ENCODE measurements at places on chromosomes 4 and X.

- no peak for DNase-seq
Measured at GRCh38 chr4:55079451-55080173, 45.8 kb downstream of the KDR start.

DNA sequence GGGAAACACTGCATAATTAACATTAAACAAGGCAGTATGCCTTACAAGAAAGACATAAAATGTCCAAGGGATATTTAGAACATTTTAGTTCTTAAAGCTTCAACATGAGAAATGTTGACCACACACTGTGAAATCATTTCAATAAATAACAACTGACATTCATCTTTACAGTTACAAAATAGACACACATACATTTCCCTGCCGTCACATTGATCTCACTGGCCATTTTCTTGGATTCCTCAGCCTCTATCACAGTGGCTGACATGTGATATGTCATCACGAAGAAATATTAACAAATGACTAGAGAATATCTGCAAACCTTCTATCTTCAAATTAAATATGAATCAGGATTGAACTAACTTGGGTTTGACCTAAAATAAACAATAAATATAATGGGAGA is 1.9 kb downstream of the CXCL2 start:
- no peak for DNase-seq

DNA sequence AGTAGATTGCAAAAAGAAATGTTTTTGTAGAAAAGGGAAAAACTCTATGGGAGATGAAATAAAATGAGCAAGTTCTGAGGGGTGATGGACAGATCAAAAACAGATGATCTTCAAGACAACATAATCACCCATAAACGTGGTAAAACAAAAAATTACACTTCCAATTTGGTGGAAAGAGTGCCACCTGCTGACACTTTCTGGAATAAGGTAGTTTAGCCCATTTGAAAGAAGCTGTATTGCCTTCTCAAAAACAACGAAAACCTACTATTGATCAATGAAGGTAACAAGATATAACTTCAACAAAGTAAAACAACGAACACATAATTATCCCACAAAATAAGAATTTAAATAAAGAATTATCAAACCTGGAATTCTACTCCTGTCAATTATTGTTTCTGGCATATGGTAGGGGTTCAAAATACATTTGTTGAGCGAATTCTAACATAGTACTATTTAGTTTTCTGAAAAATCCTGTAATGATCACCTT is 2.5 kb downstream of the COQ2 start:
- peak; percentile 51 for DNase-seq

- no peak for DNase-seq
Measured at GRCh38 chrX:135421932-135422809, at the start of gene SMIM10L2A. TSS of gene SMIM10L2A (plus strand) at chrX:135421944. CDS start at chrX:135422132, 188 bp downstream.

GRCh38 chrX:22300130-22300529 is 27.4 kb downstream of the CBLL2 start:
- DNase-seq: no peak

DNA sequence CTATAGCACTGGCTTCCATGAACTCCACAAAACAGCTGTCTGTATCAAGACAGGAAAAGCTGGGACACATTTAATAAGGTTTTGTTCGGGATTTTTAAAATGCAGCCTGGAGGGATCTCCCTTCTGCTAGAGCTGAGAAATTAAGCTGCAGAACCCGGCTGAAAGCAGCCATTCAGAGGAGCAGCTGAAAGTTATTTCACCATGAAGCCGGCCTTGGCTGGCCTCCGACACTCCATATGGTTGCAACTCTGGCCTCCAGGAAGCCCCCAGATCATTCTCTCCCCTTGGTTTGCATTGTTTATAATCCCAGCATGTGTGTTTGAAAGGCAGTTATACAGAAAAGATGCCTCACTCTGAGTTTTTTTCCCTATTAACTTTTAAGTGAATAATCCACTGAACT is 239.4 kb downstream of the SPATA18 start:
- DNase-seq: no peak

GRCh38 chr4:41992967-41993857 is 2.9 kb downstream of the SLC30A9 start:
- no peak for DNase-seq

DNA sequence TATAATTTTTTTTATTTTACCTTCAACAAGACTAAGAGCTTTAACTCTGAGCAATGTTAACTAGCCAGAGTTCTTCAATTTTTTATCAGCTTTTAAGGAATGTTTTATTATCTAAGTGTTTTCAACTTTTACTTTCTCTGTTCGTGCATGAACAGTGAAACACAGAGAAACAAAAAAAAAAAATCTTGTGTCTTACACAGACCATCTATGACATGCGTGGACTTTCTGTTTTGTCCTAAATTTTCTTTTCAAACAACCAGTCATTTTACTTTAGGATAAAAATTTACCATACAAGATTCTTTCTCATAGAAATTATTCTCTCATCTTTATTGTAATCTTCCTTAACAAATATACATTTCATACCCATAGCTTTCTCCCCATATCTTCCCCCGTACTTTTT is 731.9 kb upstream of the PCDH10 start:
- no peak for DNase-seq

DNA sequence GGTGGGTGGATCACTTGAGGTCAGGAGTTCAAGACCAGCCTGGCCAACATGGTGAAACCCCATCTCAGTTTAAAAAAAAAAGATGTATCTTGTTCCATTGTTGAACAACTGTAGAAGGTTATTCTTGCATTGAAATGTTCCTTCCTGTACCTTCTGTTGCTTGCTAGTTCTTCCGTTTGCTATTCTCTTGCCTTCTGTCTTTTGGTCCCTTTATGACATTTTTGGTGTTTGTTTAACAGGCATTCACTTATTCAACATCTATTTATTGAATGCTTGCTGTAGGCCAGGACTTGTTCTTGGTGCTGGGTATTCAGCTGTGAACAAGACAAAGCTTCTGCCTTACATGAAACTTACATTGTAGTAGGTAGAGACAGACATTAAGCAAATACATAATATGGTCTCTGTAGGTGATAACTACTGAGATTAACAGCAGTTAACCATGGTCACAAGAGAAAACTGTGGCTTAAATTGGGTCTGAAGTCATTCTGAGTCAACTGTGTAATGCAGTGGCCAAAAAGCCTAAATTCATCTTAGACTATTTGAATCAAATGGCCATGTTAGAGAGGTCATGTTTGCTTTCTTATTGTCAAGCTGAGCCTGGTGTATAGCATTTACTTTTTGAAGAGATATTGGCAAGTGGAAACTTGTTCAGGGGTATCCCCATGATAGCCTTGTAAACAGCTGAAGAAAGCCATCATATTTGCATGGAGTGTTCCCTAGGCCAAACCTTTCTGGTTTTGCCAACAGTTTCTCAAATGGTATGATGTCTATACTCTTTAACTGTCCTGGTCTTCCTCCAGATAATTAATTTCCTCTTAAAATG is 35.6 kb downstream of the GAB1 start:
- DNase-seq: no peak

DNA sequence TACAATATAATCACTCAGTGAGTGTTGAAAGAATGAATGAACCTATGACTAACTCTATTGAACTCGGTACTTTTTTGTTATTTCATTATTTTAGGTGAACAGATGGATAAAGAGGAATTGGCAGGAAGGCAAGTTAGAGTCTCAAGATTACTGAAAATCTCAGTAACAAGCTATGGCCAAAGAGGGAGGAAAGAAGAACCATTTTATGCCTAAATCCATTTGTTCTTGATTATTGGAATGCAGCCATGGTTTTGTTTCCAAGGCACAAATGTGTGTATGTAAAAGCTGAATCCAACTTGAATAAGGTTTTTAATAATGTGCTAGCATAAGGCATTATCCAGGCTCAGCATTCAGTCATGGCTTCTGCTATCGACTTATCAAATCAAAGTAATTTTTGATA is 196.4 kb downstream of the DTHD1 start:
- no peak for DNase-seq

DNA sequence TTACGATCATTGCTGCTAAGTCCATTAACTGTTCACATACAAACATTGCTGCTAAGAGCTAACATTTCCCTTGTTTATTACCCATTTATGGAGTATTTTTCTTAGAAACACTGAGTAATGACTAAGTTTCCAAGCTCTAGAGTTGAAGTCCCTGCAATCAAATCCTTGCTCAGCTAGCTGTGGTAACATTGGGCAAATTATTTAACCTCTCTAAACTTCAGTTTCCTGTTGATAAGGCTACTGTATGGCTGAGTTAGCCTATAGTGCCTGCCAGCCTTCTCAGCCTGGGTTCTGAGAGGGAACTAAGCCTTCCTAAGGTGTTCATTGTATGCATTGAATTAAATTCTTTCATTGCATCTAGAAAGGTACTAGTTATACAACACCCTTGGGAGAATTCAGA is 15.2 kb upstream of the SCOC start:
- DNase-seq: no peak

GRCh38 chr4:108018040-108018883 is 28.6 kb downstream of the HADH start:
- DNase-seq: peak; percentile 86

- DNase-seq: no peak
Measured at GRCh38 chrX:24391389-24391788, 30.9 kb downstream of the SUPT20HL1 start.

DNA sequence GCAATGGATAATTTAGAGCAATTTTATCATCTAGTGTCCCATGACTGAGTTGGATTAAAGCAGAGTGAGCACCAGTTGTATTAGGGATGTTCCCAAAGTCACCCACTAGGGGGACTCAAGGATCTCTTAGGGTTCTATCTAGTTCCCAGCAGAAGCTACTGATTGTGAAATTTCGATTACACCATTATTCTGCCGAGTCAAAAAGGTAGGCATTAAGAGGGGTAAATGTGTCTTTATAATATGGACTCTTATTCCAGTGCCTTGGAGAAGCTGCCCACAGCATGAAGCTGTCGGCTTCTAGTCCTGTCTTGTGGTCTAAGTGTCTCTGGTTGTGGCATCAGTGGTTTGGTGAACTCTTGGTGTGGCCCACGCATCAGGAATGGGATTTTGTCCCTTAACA is 53.3 kb downstream of the RGS12 start:
- peak; percentile 52 for DNase-seq

GRCh38 chr4:79315891-79316290 is 10.0 kb downstream of the NAA11 start:
- no peak for DNase-seq

DNA sequence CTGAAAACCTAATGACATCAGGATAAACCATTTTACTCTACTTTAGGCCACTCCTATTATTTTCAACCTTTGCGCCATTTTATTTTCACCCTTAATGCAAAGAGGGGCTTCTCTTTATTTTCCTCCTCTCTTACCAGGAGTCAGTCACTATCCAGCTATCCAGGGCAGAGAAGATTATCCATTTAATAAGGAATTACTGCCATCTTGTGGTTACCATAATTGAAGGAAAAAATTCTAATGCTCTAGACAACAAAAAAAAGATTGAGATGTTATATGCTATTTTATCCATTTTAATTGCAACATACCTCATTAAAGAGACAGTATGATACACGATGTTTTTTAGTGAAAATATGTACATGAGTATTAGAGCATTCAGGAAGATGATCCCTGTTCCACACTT is 514.5 kb upstream of the FAM241A start:
- DNase-seq: no peak

DNA sequence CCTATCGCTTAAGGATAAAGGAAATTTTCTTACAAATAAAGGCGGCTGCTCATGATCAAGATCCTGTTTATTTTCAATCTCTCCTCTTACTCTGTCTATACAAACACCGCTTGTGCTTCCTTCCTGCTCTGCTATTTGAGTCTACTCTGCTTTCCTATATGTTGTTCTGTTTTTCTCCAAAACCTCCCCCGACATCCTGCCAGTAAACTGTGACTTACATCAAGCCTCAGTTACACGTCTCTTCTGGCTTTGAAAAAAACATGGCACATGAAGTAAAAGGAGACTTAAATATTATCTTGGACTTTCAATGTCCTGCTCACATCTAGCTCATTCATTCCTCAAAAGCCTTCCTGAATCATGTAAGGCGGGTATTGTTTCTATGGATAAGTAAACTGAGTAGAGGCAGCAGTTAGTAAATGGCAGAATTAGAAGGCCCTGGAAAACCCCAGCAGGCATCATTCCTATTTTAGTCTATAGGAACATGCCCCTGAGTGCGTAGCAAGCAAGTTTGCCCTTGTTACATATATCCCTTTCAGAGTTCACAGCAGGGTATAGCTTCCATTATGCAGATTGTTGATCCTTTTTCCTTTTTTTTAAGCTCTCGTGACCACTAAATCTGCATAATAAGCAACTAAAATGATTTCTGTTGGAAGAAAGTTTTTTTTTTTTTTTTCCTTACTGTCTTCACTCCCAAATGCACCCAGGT is 280.1 kb downstream of the RAPGEF2 start:
- no peak for DNase-seq

GRCh38 chr4:18105030-18106011 is 83.8 kb upstream of the LCORL start:
- DNase-seq: no peak

DNA sequence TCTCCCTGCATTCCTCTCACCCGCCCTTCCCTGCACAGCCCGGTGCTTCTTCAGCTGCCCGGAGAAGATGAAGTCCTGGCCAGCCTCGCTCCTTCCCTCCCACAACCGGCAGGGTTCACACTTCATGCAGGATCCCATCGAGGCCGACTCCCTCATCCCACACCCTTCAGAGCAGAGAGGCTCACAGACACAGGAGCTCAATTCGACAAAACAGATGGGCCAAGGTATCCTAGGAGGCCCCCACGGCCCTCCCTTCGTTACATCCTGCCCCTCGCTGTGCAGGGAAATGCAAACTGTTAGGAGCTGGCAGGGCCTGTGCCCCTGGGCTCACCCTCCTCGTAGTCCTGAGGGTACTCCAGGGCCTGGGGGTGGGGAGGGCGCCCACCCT is 238.1 kb downstream of the DHRSX start:
- DNase-seq: no peak

- DNase-seq: no peak
Measured at GRCh38 chr4:56348576-56348975, 38.7 kb downstream of the AASDH start.

DNA sequence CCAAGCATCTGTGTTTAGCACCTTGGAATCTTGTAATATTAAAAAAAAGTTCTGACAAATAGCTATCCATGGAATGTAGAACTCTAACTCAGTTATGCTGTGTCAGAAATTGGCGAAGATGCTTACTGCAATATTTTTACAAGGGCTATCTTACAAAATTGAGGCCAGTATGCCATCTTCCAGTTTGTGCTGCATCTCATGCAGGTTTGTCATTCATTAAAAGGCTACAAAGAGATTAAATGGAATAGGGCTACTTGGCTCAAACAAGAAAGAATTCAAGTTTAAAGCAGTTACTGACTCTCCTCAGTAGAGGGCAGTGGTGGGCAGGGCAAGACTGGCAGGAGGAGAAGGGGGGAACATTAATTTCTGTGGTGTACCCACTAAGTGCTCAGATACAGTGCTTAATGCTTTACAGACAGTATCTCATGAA is 66.5 kb downstream of the SHROOM4 start:
- peak; percentile 24 for DNase-seq

DNA sequence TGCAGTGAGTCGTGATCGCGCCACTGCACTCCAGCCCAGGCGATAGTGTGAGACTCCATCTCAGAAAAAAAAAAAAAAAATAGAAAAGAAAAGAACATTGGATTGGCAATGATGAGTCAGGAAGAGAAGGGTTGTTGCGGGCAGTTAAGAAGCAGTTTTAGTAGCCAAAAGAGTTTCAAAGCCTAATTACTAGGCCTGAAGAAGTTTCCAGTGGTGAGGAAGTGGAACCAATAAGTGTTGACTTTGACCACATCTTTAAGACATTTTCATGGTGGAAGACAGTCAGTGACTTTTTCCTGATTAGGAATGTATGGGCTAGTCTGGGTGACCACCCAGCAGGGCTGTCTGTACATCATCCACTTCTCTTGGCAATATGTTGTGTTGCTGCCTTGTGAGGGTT is 442.3 kb downstream of the AFF2 start:
- no peak for DNase-seq

- DNase-seq: no peak
Measured at GRCh38 chrX:44937606-44938005, 64.6 kb downstream of the KDM6A start.

- DNase-seq: no peak
Measured at GRCh38 chrX:43661521-43662240, 5.6 kb downstream of the MAOA start.
